ENCODE measurements at places on chromosomes 5 and 9. TPM values are rescaled to one million over a fixed set of nuclear protein-coding genes. Genes with fewer than 3 reads are reported as not detected.

TRUB2 gene
- total RNA-seq = 8.3 TPM

SLC28A3 gene
- total RNA-seq = 0.06 TPM

TAF1L gene
- not detected for total RNA-seq

GRCh38 chr9:4639420-4639819 is 22.7 kb upstream of the PLPP6 start:
- no peak overlapping the region for H3K4me3 ChIP-seq
- H3K27me3 ChIP-seq = no peaks in the 10 kb centered on the region
- no peak overlapping the region for H3K27ac ChIP-seq
- DNase-seq = no peak

DNA sequence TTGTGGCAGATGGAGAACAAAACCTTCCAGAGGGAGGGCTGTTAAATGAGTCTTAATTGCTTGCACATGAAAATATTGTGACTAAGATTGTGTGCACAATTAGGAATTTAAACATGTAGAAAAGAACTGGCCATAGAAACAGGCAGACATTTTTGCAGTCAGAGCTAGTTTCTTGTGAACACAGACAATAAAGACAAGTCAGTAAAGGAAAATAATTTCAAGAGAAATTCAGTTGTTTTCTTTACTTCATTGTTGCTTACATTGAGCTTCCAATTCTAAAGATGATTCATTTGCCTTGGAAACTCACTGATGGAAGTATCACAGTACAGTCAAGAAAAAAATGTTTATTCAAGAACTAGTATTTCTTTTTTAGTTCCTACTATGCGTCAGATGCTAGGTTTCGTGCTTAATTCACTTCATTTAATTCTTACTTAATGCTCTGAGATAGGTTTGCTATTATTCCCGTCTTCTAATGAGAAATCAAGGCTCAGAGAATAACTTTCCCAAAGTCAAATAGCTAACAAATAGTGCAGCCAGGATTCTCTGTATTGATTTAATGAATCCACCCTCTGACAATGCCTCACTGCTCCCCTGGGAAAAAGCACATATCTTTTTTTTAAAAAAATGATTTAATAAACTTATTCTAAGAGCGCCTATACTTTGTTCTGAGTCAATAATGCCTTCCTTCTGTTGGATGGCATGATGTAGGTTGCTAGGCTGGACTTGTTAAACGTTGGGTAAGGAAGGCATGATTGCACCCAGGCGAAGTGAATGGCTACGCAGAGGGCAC is 581.4 kb downstream of the RAB3C start:
- no peak overlapping the region for H3K4me3 ChIP-seq
- no peak overlapping the region for H3K27ac ChIP-seq
- no peak for DNase-seq

GRCh38 chr5:13350767-13351166 is 593.7 kb downstream of the DNAH5 start:
- no peak overlapping the region for H3K4me3 ChIP-seq
- H3K4me1 ChIP-seq = no peaks in the 10 kb centered on the region
- no peak overlapping the region for H3K27ac ChIP-seq
- H3K27me3 ChIP-seq = no peaks in the 10 kb centered on the region
- H3K36me3 ChIP-seq = no peaks in the 10 kb centered on the region

DNA sequence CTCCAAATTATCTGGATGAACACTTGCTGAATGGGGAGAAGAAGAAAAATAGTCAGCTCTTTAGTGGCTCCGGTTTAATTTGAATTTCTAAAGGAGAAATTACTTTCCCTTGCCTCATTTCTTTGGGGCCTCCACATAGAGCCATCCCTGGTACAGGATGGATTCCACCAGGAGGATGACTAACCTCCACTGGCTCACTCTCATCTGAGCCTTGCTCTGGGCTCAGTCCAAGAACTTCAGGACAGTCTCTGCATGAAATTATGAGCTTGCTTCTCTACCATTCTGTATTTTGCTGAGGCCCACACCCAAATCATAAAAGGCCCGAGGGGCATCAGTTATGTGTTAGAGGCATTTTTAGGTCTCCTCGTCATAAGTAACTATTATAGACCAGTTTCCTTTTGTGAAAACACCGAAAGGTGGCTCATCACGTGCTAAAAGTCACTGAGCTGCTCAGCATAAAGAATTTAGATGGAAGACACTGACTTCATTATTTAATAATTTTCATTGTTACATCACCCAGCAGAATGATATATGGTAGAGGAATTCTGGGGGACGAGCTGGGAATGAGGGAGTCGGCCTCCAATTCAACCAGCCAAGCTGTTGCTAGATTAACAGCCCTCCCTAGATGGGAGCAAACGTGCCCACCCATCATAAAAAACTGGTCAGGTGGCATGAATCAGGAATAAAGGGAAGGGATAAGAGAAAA is 222.1 kb downstream of the TARS1 start:
- no peak for DNase-seq
- H3K4me1 ChIP-seq = no peaks in the 10 kb centered on the region
- H3K27me3 ChIP-seq = no peaks in the 10 kb centered on the region
- H3K27ac ChIP-seq = no peak overlapping the region
- no peaks in the 10 kb centered on the region for H3K36me3 ChIP-seq
- H3K4me3 ChIP-seq = no peak overlapping the region

GRCh38 chr5:61953913-61954312 is 352.1 kb upstream of the KIF2A start:
- H3K27me3 ChIP-seq = no peaks in the 10 kb centered on the region
- no peak for DNase-seq
- H3K4me3 ChIP-seq = no peak overlapping the region
- no peaks in the 10 kb centered on the region for H3K36me3 ChIP-seq
- H3K4me1 ChIP-seq = no peaks in the 10 kb centered on the region

DNA sequence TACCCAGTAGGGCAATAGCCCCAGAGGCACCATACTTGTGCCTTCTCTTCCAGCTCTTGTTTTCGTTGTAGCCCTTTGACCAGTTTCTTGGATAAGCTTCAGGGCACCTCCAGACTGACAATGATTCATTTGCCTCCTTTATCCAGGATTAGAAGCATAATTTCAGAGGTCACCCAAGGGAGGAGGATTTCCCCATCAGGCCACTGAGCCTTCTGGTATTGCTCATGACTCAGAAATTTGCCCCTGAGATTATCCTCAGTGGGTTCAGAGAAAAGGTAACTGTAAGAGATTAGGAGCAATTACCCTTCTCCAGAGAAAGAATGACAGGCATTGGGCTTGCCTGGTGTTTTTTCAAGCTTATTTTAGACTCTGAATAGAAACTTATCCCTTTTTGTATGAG is 147.9 kb downstream of the MSX2 start:
- H3K27me3 ChIP-seq = no peaks in the 10 kb centered on the region
- no peaks in the 10 kb centered on the region for H3K36me3 ChIP-seq
- peaks cover 16% of the 10 kb centered on the region for H3K4me1 ChIP-seq
- no peak overlapping the region for H3K4me3 ChIP-seq

DNA sequence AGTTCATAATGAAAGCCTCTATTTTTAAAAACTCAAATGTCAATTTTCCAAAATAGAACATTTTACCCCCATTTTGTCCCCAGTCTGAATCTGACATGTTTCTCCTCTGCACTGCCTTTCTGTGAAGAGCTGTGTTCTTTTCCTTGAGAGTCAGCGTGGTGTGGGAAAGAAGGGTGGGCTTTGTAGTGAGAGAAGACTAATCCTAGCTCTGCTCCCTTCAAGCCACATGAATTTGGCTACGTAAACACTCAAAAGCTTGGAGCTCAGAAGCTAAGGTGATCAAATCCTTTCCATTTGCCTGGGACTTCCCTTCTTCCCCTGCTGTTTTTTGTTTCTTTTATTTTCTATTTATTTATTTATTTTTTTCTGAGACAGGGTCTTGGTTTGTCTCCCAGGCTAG is 598.5 kb downstream of the TLR4 start:
- H3K36me3 ChIP-seq = no peaks in the 10 kb centered on the region
- H3K27ac ChIP-seq = no peak overlapping the region
- no peaks in the 10 kb centered on the region for H3K4me1 ChIP-seq
- no peak for DNase-seq
- no peaks in the 10 kb centered on the region for H3K27me3 ChIP-seq
